NK-92 treated with Interleukin-12 subunit alpha and Interleukin-12 subunit beta, amount 100 ng/mL, for 24 hours (cell line): ENCODE measurements at places on chromosomes 5 and 9.

DNA sequence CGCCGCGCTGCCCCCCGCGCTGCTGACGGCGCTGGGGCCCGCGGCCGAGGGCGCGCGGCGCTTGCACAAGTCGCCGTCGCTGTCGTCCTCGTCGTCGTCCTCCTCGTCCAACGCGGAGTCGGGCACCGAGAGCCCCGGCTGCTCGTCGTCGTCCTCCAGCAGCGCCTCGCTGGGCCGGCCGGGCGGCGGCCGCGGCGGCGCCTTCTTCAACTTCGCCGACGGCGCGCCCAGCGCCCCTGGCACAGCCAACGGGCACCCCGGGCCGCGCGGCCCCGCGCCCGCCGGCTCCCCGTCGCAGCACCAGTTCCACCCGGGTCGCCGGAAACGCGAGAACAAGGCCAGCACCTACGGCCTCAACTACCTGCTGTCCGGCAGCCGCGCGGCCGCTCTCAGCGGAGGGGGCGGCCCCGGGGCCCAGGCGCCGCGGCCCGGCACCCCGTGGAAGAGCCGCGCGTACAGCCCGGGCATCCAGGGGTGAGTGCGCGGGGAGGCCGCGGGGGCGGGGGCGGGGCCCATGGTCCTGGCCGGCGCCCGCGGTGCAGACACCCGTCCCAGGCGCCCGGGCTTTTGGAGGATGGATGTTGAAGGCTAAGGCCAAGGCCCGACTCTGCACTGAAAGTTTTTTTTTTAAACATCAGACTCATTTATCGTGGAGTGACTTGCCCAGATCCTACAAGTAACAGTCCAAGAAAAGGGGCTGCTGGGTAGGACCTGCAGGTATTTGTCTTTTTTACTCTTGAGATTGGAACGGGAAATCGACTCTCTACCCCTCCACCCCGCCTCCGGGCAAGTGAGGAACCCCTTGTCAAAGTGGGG is 1.2 kb downstream of the TENT4A start:
- no peak for DNase-seq

GRCh38 chr9:32161209-32161608 is 223.2 kb upstream of the ACO1 start:
- DNase-seq = no peak

DNA sequence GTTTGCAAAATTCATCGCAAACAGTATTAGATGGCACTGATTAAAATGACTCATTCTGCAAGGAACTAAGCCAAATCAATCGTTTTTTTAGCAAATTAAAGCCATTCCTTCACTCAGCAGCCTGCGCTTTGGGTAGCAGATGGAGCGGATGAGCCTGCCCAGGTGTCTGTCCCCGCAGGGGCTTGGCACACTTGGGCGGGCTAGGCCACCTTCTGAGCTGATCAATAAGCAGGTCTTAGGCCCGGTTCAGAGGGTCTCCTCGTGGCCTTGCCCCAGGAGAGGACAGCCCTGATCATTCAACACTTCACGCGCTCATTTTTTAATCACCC is 78.0 kb upstream of the FCN1 start:
- DNase-seq = no peak

GRCh38 chr5:83441747-83442146 is 29.8 kb upstream of the VCAN start:
- no peak for DNase-seq

DNA sequence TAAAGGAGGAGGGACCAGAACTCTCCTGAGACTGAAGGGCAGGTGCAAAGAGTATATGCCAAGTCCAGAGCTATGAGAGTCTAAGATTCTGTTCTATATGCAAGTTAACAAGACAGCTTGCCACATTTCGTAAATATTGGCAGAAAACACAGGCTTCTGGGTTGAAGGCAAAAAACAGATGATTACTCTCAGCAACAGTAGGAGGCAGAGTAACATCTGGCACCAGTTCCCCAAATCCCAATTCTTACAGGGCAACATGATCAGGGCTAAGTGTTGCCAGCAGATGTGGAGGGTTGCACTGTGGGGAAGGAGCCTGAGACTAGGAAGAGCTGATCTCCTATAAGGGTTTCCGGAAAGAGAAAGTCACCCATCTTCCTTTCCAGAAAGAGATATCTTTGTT is 179.4 kb downstream of the PJA2 start:
- DNase-seq = no peak

DNA sequence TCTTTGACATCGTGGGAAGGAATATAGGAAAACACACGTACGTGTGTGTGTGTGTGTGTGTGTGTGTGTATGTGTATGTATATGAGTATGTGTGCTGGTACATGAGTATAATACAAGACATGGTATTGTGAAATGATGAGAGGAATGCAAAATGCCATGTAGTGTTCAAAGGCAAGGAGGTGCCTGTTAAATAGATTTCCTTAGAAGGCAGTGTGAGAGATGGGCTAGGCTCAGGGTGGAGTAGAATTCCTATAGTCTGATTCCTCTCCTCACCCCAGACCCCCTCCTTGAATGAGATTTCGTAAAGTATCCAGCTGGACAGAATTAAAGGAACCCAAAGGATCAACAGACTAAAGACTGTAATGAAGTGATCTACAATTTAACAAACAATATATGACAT is 11.1 kb downstream of the GPR21 start:
- no peak for DNase-seq

- no peak for DNase-seq
Observed at GRCh38 chr5:151155775-151156506, 1.6 kb downstream of the ANXA6 start.

- no peak for DNase-seq
Observed at GRCh38 chr9:89888233-89888632, 283.4 kb downstream of the GADD45G start.

- no peak for DNase-seq
Observed at GRCh38 chr5:77852068-77852513, 76.0 kb upstream of the TBCA start.

DNA sequence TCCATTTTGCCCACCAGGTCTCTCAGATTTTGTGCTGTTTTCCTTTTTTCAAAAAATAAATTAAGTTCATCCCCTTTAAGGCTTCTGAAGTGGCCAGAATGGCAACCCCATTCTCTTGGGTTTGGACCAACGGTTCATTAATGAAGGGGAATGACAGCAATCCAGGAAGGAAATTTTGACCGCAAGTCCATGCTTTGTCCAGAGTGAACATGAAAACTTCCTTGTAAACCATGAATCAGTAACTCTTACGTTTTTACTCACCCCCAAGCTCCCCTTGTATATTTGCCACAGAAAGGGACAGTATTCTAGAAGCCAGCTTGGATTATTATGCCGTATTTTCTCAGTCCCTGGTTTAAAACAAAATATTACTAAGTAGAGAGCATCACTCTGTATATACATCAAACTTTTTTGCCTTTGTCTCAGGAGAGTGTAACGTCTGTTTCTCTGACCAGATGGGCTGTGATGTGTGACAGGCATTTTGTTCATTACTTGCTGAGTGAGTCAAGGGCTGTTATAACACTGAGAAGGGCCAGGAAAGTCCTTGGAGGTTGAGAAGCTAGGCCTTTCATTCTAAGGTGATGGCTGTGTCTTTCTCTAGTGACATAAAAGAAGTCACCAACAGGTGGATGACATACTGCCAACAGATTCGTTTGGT is 148.2 kb downstream of the SMARCA2 start:
- DNase-seq = no peak

GRCh38 chr9:2809692-2810419 is 34.0 kb downstream of the PUM3 start:
- DNase-seq = no peak

DNA sequence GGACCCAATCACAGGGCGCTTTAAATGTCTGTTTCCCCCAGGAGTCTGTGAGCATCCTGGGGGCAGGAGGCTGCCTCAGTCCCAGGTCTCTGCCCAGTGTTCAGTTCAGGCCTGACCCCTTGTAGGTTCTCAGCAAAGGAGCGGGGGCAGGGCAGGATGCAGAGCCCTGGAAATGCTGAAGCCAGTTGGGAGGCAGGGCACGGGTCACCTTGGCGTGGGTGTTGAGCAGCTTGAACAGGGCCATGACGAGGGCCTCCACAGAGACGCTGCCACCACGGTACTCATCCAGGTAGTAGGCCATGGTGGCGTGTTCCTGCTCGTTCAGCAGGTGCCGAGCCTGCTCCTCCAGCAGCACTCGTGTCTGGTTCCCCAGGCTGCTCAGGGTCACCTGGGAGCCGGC is 36.3 kb upstream of the AKNA start:
- DNase-seq = no peak

- no peak for DNase-seq
Observed at GRCh38 chr9:68949271-68950000, 64.5 kb downstream of the PRKACG start.

- no peak for DNase-seq
Observed at GRCh38 chr9:132230605-132231004, 68.7 kb downstream of the NTNG2 start.

DNA sequence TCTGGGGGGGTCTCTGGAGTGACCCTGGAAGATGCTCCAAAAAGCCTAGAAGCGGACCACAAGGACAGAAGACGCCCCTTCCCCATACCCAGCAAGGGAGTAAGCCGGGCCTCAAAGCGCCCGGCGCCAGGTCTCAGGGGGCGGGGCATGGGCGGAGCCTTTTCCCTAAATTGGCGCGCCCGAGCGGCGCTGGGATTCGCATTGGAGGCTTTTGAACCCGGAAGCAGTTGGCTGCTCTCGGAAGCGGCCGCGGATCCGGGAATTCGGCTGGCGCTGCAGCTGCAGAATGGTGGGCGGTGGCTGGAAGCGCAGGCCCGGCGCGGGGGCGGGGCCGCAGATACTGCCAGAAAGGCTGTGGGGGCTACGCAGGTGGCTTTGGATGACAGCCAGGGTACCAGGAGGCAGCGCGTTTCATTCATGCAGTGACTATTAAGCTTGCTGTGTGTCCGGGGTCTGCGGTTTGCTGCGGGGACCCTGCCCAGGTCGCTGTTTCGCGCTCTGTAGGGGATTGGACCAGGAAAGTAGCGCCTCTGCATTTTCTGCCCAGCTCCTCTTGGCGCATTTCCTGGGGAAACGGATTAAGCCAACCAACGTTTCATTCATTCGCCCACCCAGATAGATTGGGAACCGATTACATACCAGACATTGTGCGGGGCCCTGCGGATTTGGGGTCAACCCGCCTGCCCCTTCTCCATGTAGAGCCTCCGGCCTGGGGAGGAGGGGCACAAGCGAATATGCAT is 83.0 kb upstream of the FREM1 start:
- DNase-seq = no peak

DNA sequence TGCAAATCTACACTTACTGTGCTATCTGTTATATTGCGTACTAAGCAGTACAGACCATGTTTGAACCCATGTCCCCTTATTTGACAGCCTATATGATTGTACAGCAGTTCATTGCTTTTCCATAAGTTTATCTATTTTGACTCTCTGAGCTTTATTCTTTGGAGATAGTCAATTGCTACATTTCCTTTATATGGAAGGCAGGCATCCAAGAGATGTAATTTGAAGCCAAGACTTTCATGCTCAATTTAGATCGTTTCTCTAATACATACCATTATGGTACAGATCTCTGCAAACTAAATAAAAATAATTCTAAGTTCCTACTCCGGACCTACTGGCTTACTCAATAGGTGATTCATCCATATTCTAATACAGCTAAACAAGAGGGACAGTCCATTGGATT is 424.8 kb downstream of the TMEM38B start:
- no peak for DNase-seq

DNA sequence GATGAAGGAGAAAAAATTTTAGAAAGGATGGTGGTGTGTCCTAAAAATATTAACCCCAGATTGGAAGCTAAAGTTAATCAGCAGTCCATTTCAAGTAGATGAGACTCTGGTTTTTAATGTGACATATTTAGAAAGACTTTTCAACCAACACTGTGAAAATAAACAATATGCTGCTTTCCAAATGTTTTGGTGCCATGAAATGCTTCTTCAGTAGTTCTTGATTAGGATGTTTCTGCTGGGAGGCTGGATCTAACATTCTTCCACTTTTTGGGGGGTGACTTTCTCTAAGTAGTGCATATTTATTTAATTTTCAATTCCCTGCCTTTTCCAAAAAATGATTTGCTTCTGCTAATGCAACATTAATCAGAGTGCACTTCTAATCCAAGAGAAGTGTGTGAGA is 593.3 kb upstream of the DMAC1 start:
- DNase-seq = no peak

DNA sequence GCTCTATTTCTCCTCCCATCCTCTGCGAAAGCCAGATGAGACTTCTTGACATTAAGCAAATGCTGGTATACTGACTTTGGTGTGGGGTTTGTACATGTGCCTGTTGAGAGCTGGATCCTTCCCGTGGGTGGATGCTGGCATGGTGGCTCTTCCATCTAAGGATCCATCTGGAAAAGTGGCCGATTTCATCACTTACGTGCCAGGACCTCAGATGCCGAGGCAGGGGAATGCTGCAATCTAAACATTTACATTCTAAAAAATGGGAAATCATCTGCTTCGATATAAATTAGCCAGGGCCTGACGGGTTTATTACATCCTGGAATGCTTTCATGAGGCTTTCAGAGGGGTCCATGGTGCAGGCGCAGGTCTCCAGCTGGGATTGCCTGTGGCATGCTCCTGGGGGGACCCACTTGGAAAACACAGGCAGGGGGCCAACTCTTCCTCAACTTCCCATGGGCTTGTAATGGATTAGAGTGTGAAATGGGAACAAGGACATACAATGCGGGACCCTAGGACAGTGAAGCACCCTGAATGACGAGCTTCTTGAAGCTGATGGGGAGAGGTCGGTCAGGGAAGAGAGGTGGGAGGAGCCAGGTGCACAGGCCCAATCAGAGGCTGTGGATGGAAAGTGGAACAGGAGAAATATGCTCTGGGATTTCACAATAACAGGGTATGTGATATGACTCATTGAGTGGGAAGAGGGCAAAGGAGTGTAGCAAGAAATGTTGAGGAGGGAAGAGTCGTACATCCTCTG is 105.5 kb upstream of the PITX1 start:
- DNase-seq = no peak

DNA sequence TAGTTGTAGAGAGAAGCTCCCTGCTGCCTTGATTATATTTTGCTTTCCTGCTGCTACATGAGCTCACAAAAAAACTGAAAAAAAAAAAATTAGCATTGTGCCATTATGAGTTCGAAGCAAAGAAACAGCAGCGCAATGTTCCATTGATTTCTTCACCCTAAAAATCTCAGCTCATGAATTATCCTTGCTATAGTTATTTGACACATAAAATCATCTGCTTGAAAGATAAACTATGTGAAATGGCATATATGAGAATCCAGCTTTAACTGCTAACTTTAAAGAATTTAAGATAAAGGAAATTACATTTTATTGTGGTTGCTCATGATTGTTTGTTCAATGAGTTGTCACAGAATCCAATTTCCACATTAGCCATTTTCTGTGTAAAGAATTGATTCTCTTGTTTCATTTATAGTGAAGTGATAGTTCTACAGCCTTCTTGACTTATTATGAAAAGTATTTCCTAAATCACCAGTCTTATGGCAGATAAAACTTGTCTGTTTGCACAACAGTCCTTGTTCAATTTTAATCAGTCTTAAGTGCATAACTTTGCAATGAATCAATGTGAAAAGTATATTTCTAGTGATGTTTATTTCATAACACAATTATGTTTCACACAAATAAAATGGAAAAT is 1275.0 kb upstream of the CDH9 start:
- no peak for DNase-seq

DNA sequence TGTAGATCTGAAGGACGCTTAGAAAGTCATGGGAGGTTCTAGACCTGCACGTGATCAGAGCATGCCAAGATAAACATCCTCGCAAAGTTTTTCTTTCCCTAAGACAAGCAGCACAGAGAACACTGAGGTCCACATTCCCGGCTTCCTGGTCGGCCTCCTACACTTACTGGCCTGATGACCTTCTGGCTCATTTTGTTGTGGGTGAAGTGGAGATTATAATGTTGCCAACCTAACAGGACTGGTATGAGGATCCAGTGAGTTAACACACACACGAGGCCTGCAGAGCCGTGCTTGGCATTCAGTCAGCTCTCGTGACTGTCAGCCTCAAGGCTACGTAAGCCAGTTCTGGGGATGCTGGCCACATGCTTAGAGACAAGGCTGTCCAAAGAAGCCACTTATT is 186.0 kb downstream of the TENT4A start:
- DNase-seq = no peak
